ENCODE measurements at places on chromosomes 11 and 22.

DNA sequence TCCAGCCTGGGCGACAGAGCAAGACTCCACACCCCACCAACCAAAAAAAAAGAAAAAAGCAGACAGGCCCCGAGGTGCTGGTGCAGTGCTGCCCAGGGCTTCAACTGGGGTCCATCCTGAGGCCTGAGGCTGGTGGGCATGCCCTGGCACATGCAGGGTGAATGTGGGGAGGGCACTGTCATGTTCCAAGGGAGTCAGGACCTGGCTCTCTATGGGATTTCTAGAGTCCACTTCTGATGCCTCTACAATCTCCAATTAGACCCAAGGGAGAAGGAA is 10.1 kb downstream of the CENPM start:
- no peak for DNase-seq

- DNase-seq, result no peak
Measured at GRCh38 chr22:45960477-45961386, 16.2 kb downstream of the WNT7B start.

- no peak for DNase-seq
Measured at GRCh38 chr11:18749681-18750319, 23.8 kb upstream of the IGSF22 start.

DNA sequence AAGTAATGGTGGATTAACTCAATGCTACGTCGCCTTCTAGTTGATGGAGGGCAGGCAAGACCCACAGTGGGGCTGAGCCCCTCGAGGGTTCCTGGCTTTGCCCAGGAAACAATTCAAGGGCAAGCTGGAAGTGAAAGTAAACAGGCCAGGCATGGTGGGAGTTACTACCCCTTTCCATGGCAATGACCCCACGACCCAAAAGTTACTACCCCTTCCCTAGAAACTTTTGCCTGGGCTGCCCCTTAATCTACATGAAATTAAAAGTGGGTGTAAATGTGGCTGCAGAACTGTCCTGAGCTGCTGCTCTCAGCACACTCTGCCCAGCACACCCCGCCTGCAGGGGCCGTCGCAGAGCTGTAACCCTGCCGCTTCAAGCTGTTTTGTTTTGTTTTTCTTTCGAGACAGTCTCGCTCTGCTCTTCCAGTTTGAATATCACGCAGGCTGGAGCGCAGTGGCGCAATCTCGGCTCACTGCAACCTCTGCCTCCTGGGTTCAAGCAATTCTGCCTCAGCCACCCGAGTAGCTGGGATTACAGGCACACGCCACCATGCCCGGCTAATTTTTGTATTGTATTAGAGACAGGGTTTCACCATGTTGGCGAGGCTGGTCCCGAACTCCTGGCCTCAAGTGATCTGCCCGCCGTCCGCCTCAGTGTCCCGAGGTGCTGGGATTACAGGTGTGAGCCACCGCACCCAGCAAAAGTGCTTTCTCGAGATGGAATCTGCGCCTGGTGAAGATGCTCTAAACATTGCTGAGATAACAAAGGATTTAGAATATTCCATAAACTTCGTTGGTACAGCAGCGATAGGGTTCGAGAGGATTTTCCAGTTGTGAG is 5.9 kb upstream of the RNH1 start:
- no peak for DNase-seq

GRCh38 chr11:84137505-84137904 is 851.3 kb upstream of the CCDC90B start:
- no peak for DNase-seq
